Esophagus squamous epithelium (tissue), 5 donors: ENCODE measurements at places on chromosomes 11 and 22.

GRCh38 chr11:98512938-98513337 is 507.8 kb upstream of the CNTN5 start:
- H3K27me3 ChIP-seq, result no peaks in the 10 kb centered on the region
- H3K36me3 ChIP-seq, result no peaks in the 10 kb centered on the region
- no peak for DNase-seq
- H3K4me3 ChIP-seq, result no peak overlapping the region
- no peak overlapping the region for H3K27ac ChIP-seq
- no peaks in the 10 kb centered on the region for H3K4me1 ChIP-seq

GRCh38 chr22:25492841-25493734 is 71.4 kb upstream of the GRK3 start:
- no peak overlapping the region for H3K4me3 ChIP-seq
- H3K27me3 ChIP-seq, result no peaks in the 10 kb centered on the region
- H3K36me3 ChIP-seq, result no peaks in the 10 kb centered on the region
- no peaks in the 10 kb centered on the region for H3K4me1 ChIP-seq
- no peak overlapping the region for H3K27ac ChIP-seq

- no peak for DNase-seq
- no peak overlapping the region for H3K27ac ChIP-seq
- H3K4me1 ChIP-seq, result no peaks in the 10 kb centered on the region
Measured at GRCh38 chr11:58316142-58316541, 42.7 kb downstream of the OR5B17 start.

DNA sequence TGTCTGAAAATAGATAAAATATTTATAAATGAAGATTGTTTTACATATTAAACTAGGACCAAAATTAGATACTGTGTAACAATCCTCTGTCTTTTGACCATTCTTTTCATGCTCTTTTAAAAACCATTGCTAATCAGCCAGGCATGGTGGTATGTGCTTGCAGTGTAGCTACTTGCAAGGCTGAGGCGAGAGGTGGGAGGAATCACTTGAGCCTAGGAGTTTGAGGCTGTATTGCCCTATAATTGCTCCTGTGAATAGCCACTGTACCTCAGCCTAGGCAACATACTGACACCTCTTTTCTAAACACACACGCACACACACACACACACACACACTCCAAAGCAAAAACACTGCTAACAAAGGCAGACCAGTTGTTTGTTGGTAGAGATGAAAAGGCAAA is 259.2 kb downstream of the JRKL start:
- no peaks in the 10 kb centered on the region for H3K4me1 ChIP-seq
- no peak for DNase-seq
- no peak overlapping the region for H3K4me3 ChIP-seq
- H3K27me3 ChIP-seq, result no peaks in the 10 kb centered on the region
- no peaks in the 10 kb centered on the region for H3K36me3 ChIP-seq

DNA sequence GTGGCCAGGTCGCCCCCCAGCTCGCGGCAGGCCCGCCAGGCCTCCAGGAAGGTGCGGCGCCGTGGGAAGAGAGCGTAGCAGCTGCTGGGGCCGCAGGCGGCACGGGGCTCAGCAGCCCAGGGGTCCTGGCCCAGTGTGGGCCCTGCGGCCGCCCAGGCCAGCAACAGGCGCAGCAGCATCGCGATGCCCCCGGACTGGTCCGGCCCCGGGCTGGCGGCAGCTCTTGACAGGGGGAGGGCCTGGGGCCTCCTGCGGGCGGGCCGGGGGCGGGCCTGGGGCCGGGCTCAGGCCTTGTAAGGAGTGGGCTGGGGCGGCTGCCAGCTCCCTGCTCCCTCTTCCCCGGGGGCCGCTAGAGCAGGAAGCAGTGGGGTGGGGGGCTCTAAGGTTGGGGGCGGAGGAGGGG is at the start of gene CD248:
TSS of gene CD248 (minus strand) at position 196 of the 403 bp plus-strand sequence. CDS start at position 179, 17 bp downstream.
- no peaks in the 10 kb centered on the region for H3K36me3 ChIP-seq
- H3K27ac ChIP-seq, result peak within 1 kb of the TSS; percentile 88
- peaks cover 56% of the 10 kb centered on the region for H3K4me1 ChIP-seq
- H3K27me3 ChIP-seq, result peaks cover 32% of the 10 kb centered on the region
- DNase-seq, result no peak

GRCh38 chr11:77406396-77406795 is 67.5 kb downstream of the PAK1 start:
- H3K4me1 ChIP-seq, result peaks cover 72% of the 10 kb centered on the region
- H3K4me3 ChIP-seq, result no peak overlapping the region
- DNase-seq, result no peak
- H3K27ac ChIP-seq, result no peak overlapping the region
- H3K27me3 ChIP-seq, result no peaks in the 10 kb centered on the region

GRCh38 chr11:45511566-45511965 is 153.9 kb downstream of the CHST1 start:
- no peaks in the 10 kb centered on the region for H3K4me1 ChIP-seq
- no peaks in the 10 kb centered on the region for H3K36me3 ChIP-seq
- no peak overlapping the region for H3K4me3 ChIP-seq
- DNase-seq, result no peak
- H3K27ac ChIP-seq, result no peak overlapping the region
- H3K27me3 ChIP-seq, result no peaks in the 10 kb centered on the region

DNA sequence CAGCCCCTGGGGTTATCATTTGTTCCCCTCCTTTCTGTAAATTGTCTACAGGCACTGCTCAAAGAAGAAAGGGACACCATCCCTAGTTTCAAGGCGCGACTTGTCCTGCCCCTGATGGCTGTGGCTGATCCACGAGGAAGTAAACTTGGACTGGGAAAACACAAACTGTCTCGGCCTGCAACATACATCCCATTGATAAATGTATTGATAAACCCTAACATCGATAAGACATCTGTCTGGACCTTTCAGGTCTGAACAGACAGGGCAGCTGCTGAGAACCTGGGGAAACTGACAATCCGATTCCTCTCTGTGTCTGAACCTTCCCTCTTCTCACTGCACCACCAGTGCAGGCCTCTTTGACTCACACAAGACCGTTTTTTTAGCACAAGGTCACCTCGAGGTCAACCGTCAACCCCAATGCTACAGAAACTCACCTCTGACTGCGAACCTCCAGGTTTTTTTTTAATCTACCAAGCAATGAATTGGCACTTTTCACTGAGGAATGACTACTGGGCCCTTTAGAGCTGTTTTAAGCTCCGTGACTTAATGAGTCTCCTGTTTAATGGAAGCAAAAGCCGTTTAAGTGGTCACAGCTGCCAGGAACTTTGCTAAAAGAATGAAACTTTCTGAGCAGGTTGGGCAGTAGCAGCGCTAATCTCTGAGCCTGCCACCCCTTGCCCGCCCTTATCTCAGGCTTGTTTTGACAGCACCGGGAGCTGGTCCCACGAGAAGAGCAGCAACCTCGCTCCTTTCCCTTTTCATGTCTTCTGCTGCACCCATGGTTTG is 203.8 kb upstream of the TMEM45B start:
- peak overlapping the region; percentile 78 for H3K27ac ChIP-seq
- H3K36me3 ChIP-seq, result no peaks in the 10 kb centered on the region
- no peak for DNase-seq
- H3K4me1 ChIP-seq, result peaks cover 74% of the 10 kb centered on the region

DNA sequence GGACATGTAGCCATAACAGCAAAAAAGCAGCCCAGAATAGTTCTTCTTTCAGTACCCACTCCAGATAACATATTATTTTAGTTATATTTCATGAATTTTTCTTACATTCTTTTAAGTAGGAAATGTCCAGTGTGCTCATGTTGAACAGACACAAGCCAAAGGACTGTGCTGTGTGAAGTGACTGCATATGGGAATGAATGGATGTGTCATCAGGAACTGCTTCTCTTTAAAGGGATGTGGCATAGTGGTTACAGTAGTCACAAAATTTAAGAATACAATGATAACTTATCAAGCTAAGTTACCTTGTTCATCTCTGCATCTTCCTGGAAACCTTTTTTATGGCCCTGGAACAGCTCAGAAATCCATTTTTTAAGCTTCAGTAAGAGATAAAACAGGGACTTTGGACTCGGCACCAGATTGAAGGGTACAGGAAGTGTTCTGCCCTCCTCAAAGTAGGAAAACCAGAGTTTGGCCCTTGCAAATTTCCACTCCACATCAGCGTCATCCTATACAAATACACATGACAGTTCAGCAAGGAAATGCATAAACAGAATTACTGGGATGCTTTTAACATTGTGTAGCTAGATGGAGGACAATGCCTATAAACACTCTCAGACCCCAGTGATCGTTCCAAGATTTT is 112.8 kb downstream of the TRPC6 start:
- no peak overlapping the region for H3K27ac ChIP-seq
- H3K4me1 ChIP-seq, result no peaks in the 10 kb centered on the region
- DNase-seq, result no peak
- H3K4me3 ChIP-seq, result no peak overlapping the region
- H3K36me3 ChIP-seq, result no peaks in the 10 kb centered on the region

GRCh38 chr11:12331239-12331874 is 46.0 kb upstream of the PARVA start:
- H3K27me3 ChIP-seq, result no peaks in the 10 kb centered on the region
- H3K4me1 ChIP-seq, result peaks cover 4% of the 10 kb centered on the region
- H3K4me3 ChIP-seq, result no peak overlapping the region
- DNase-seq, result no peak
- H3K36me3 ChIP-seq, result no peaks in the 10 kb centered on the region

- H3K27ac ChIP-seq, result peak overlapping the region; percentile 68
- H3K4me1 ChIP-seq, result peaks cover 5% of the 10 kb centered on the region
- no peak for DNase-seq
- no peaks in the 10 kb centered on the region for H3K36me3 ChIP-seq
- H3K4me3 ChIP-seq, result no peak overlapping the region
Measured at GRCh38 chr22:42726811-42727210, 6.1 kb upstream of the A4GALT start.

DNA sequence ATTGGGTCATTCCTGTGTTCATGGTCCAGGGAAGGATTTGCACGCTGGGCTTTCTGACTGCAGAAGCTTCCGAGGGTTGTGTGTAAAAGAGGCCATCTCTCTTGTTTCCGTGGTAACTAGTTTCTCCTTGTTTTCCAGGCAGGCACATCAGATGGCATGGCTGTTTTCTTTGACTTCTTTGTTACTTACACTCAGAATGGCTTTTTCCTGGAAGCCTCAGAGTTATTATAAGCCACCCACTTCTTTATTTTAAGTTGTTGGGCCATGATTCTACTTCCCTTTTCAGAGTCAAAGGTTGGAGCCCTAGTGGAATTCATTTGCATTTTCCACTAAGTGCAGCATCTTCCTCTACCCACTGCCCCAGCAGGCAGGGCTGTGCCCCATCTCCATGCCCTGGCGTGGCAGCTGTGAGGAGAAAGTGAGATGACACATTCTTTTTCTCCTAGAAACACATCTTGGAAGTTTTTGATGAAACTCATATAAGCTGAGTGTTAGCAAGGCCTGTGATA is 94.9 kb downstream of the PRR5L start:
- H3K4me3 ChIP-seq, result no peak overlapping the region
- no peak for DNase-seq
- no peaks in the 10 kb centered on the region for H3K36me3 ChIP-seq
- no peak overlapping the region for H3K27ac ChIP-seq

DNA sequence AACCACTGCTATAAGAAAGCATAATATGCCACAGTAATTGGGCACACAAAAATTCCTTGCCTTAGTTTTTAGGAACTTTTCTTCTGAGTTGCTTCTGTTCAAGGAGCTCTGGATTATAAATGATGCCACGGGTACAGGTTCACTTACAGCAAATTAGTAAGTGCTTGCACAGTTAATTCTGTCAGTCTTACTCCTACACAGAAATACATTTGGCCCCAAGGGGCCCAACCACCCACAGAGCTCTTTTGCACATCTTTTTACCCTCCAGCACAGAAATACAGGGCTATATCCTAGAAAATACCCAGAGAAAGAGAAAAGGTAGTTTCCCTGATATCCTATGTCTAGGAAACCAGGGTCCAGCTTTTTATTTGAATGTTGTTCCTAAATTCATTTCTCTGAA is 86.6 kb upstream of the CHRM4 start:
- no peaks in the 10 kb centered on the region for H3K27me3 ChIP-seq
- DNase-seq, result no peak
- H3K4me3 ChIP-seq, result no peak overlapping the region
- H3K36me3 ChIP-seq, result no peaks in the 10 kb centered on the region

- no peak for DNase-seq
- no peak overlapping the region for H3K4me3 ChIP-seq
- H3K27ac ChIP-seq, result no peak overlapping the region
- no peaks in the 10 kb centered on the region for H3K27me3 ChIP-seq
Measured at GRCh38 chr11:111811445-111811844, 45.3 kb upstream of the PPP2R1B start.

DNA sequence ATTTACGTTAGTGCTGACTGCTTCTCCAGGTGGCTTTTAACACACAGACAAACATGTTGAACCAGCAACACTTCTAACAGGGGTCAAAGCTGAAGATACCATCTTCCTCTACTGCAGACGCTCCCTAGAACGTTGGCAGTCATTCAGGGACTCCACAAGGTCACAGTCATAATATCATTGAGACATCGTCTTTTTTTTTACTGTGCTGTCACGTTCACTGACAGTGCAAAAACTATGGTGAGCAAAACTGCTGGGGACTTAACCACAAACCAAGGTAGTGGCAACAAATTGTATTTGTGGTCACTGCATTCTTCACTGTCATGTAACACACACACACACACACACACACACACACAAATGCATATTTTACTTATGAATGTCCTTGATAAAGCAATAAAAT is 244.9 kb downstream of the CASP12 start:
- no peaks in the 10 kb centered on the region for H3K27me3 ChIP-seq
- no peaks in the 10 kb centered on the region for H3K4me1 ChIP-seq
- H3K36me3 ChIP-seq, result no peaks in the 10 kb centered on the region
- no peak overlapping the region for H3K27ac ChIP-seq

DNA sequence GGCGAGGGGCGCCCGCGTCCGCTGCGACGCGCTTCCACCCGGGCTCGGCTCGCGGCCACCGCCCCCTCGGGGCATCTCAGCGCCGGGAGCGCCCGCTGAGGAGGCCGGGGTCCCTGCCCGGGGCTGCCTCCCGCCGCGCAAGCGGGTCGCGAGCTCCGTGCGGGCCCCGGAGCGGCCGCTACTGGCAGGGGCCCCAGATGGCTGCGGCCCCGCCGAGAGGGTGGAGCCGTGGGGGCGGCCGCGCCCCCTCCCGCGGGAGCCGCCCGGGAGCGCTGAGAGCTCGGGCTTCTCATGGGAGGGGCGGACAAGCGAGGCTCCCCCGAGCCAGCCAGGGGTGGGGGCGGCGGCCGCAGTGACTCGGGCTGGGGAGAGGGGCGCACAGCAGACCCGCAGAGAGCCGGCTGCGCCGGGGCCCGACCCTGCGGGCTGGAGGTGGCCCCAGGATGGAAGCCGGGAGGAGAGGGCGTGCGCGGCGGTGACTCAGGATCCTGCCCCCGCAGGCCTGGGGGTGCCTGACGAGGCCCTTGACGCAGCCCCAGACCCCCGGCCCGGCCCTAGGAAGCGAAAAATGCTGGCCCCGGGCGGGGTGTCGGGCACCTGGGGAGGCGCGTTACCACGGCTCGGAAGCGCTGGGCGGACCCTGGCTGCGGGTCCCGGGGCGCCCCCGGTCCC is 603 bp upstream of the ZFTA start:
- H3K36me3 ChIP-seq, result peaks cover 9% of the 10 kb centered on the region
- H3K4me1 ChIP-seq, result peaks cover 29% of the 10 kb centered on the region
- H3K27me3 ChIP-seq, result peaks cover 11% of the 10 kb centered on the region
- H3K27ac ChIP-seq, result peak overlapping the region; percentile 87
- peak overlapping the region; percentile 78 for H3K4me3 ChIP-seq

- no peak overlapping the region for H3K27ac ChIP-seq
- DNase-seq, result no peak
- no peak overlapping the region for H3K4me3 ChIP-seq
- no peaks in the 10 kb centered on the region for H3K27me3 ChIP-seq
Measured at GRCh38 chr11:37929100-37929653, 1331.1 kb upstream of the RAG2 start.
